ENCODE measurements at places on chromosomes 2 and 18. TPM values are rescaled to one million over a fixed set of nuclear protein-coding genes. Genes with fewer than 3 reads are reported as not detected.

DNA sequence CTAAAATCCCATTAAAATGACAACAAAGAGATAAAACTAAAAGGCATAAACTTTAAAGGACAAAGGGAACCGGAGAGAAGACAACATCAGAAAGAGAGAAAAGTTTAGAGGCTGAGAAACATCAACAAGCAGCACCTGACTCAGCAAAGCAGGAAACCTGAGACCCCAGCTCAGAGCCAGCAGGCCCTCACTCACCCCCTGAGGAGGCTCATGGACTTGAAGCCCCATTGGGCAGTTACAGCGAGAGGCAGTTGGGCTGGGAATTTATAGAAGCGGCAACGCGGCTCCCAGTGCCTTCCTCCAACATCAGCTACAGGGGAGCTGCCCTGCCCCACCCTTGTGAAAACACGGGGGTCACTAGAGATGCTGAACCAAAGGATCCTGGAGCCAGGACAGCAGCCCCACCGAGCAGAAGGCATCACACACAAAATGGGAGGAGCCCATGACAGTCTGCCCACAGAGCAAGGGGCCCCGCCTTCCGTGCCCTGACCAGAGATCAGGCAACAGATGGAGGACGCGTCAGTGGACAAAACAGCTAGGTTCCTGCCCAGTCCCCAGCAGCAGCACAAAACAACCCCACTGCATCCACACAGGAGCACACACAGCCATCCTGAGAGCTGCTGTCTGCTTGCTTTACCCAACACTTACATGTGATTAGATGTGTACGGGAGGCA lies 52.7 kb downstream of the CMPK2 start:
- no peak for DNase-seq

DNA sequence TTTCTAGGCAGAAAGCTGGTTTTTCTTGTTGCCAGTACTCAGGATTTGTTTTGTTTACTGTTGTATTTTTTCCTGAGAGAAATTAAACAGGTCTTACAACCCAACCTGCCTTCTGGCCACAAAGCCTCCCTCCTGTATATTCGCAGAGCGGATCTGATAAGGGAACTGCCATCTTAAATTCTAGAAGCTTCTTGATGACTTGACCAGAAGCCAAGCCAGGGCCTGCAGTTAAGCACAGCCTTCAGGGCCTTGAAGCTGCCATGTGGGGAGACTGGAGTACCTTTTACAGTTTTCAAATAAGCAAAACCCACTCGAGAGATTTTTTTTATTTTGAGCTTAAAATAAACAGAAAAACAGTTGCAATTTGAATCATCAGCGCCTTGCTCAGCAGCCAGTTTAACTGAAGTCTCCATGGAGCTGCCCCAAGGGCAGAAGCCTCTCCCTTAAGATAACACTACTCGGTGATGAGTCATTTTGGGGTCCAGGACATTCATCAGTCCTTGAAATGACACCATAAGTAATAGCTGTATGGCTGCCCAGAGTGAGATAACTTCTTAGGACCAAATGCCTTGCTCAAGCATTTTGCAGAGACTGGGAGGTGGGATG lies 51.5 kb upstream of the PHLPP1 start:
- no peak for DNase-seq

GRCh38 chr2:28904802-28905457 lies 10.5 kb downstream of the WDR43 start:
- DNase-seq: no peak

DNA sequence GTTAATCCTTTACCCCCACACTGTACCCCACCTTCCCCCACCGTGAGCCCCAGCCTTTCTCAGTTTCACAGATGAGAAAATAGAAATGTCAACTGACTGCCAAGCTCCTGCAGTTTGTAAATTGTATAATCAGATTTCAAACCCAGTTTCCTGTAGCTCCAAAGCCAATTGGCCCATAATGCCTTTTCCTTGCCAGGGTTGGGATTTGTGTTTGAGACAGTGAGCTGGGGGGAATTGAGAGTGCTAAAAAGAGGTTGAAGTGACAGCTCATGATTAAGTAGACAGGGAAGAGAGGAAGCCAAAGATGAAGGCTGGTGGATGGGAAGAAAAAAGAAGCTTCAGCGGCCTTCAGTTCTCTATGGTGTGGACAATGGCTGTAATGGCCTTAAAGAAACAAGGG lies 10.7 kb downstream of the OSBPL6 start:
- DNase-seq: no peak

DNA sequence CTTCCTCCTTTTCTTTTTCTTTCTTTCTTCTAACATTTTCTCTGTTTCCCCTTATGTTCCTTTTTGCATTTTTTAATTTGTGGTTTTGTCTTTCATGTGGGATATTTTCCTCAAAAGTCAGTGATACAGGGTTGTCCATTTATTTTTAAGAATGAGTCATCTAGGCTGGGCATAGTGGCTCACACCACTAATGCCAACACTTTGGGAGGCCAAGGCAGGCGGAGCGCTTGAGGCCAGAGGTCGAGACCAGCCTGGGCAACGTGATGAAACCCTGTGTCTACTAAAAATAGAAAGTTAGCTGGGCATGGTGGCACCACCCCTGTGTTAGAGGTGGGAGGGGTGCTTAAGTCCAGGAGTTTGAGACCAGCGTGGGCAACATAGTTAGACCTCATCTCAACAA lies 35.8 kb downstream of the KATNAL2 start:
- no peak for DNase-seq

GRCh38 chr2:3463186-3463835 lies 56.0 kb downstream of the ADI1 start:
- DNase-seq: no peak

DNA sequence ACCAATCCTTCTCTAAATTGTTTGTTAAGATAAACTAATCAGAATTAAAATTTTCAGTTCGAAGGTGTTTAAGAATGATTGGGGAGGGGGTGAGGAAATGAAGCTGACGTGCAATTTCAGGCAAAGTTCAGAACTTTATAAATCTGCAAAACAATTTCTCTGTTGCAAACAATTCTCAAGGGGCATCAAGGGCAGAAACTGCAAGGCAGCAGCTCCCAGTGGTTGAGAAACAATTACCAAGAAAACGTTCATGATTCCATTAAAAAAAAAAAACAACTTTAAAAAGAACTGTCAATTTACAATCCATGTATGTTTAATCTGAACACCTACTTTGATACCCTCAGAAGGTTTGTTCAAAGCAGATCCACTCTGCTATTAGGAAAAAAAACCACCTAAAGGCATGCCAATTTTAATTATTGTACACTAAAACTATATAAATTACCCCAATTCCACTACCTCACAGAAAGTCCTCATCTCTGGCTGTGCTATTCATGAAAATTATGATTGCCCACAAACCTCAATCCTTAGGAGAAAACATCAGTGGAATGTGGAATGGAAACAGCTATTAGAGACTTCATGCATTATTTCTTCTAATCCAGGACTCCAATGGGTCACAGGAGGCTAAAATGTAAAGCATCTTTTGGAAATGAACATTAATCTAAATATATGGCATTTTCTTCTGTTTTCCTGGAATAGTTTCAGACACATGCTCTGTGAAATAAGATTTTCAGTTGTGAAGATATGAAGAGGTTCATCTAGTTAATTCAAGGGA lies 119.9 kb upstream of the ACVR1C start:
- no peak for DNase-seq

DNA sequence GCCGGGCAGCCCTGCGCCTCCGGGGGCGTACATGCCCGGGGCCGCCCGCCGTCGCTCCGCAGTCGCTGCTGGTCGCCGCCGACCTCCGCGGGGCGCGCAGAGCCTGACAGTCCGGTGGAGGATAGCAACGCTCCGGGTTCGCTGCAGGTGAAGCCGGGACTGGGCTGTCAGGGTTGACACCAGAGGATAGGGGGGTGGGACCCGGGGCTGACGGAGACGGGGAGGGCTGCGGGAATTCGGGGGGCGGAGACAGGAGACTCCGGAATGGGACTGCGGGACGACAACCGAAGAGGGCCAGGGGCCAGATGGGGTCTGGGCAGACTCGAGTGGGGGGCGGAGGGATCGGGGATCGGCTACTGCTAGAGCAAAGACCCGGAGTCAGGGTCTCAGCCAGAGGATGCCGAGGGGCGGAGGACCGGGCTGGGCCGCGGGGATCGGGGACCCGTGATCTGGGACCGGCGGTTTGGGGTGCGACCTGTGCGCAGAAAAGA lies 403 bp downstream of the TMEM127 start:
- DNase-seq: peak; percentile 46

DNA sequence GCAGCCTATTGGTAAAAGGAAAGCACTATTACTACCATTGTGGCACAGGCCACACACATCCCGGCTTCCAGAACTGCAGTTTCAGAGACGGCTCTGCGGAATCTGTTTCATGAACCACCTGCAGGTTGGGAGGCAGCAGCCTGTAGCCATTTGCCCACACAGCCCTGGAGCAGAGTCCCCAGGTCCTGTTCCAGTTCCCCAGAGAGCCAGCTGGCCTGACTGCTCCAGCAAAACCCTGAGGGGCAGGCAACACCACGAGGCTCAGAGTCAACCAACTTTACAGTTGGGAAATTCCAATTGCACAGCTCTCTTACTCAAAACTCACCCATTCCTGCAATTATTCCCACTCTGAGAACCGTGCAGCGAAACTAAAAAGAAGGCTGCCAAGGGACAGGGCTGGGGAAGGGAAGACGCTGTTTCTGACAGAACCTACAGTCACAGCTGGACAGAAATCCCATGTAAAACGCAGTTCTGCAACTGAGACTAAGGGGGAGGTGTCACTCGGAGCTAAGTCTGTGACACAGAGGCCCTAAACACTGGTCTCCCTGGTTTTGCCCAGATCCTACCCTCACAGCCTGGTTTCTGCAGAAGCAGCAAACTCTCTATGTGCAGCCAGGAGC lies 219.4 kb downstream of the TMEM163 start:
- DNase-seq: no peak

- peak; percentile 41 for DNase-seq
Observed at GRCh38 chr18:59041819-59042815, 97.6 kb upstream of the SEC11C start.

DNA sequence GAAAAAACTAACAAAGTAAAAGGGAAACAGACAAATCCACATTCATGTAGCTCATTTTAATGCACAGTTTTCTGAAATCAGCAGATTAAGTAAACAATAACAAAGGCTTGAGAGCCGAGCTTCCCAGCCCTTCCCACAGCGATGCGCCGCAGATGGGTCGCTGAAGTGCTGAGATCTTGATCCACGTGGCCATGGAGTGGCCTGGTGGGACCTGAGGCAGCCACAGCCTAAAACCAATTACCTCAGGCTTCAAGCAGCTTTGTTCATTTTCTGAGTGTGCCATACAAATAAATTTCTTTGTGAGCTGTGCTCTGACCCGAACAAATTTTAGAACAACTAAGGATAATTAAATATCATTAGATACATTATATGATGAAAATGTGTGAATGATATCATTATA lies 25.6 kb upstream of the CYRIA start:
- no peak for DNase-seq

SIX2 gene
- 0.32 TPM for total RNA-seq

DNA sequence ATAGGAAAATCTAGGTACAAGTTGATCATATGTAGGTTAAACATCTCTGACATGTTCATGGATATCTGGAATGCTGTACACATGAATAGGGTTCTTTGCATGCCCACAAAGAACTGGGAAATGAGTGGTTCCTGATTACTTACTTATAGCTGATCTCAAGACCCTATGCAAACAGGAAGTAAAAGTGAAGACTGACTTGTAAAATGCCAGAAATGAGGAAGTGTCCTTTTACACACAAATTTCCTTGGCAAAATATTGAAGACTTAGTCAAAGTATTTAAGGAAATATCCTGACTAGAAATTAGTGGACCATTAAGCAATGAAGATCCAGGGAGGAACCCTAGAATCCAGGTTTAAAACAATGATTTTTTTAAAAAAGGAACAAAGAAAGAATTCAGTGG lies 203.7 kb upstream of the DLGAP1 start:
- DNase-seq: no peak

DNA sequence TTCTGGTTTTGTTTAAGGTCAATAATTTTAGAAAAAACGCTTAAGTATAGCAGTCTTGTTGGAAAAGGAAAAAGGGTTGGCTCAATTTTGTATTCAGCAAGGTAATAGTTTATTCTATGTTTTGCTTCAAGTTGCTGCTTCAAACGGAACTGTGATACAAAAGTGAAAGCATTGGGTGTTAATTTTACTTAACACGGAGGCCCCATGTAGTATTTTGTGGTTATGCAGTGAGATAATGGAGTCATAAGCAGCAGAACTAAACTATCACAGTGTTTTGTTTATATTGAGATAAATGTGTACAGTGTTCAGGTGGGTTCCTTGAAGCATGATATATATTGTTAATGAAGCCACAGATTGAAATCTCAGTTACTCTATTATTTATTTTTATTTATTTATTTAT lies 67.0 kb upstream of the LYPD6B start:
- DNase-seq: no peak

DNA sequence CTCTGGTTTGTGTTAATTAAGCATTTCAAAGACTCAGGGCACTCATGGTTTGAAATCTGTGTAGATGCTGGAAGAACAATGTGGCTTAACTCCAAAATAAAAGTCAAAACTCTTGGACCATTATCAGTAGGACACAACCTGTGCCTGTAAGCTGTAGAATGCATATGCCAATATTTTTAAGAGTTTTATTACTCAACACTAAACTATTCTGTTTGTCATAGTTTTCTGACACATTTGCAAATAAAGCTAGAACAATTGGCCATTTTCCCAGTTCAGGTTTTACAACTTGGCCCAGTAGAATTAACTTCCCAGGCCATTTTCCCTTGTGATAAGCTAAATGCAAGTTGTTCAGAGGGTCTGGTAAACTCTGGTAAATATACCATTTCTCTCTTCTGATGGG lies 713.1 kb downstream of the CBLN2 start:
- DNase-seq: peak; percentile 2

GIGYF2 gene
- total RNA-seq: 56.4 TPM

DNA sequence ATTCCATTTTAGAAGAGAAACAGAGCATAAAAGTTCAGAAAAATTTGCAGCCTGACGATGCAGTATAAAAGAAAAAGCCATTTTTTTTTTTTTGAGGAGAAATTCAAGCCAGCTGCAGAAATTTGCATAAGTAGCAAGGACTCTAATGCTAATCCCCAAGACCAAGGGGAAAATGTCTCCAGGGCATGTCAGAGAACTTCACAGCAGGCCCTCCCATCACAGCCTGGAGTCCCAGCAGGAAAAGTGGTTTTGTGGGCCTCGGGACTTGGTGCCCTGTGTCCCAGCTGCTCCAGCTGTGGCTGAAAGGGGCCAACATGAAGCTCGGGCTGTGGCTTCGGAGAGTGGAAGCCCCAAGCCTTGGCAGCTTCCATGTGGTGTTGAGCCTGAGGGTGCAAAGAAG lies 325.3 kb upstream of the HNMT start:
- DNase-seq: no peak

- no peak for DNase-seq
Observed at GRCh38 chr2:1455466-1455865, 42.2 kb downstream of the TPO start.

LONRF2 gene
- total RNA-seq: not detected

DNA sequence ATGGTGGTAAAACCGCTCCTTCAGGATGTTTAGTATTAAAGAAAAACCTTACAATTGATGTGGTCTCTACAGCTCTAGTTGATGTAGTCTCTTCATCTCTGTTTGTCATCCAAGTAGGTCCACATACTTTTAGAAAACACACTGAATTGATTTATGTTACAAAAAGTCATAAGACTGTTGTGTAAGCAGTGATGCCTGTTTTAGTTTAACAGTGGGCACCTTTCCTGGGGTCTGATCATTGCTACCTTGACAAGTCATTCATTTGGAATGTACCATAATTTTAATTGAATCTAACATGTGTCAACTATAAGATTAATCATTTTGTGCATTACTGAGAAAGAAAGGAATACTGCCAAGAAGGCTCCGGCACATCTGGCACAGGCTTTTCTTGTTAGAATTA lies 34.3 kb downstream of the GIGYF2 start:
- no peak for DNase-seq

- no peak for DNase-seq
Observed at GRCh38 chr2:189465076-189465475, 23.8 kb downstream of the WDR75 start.
